ENCODE measurements at places on chromosomes 7 and 10. TPM values are rescaled to one million over a fixed set of nuclear protein-coding genes. Genes with fewer than 3 reads are reported as not detected.

Gene PTN
- 9.2 TPM for total RNA-seq

DNA sequence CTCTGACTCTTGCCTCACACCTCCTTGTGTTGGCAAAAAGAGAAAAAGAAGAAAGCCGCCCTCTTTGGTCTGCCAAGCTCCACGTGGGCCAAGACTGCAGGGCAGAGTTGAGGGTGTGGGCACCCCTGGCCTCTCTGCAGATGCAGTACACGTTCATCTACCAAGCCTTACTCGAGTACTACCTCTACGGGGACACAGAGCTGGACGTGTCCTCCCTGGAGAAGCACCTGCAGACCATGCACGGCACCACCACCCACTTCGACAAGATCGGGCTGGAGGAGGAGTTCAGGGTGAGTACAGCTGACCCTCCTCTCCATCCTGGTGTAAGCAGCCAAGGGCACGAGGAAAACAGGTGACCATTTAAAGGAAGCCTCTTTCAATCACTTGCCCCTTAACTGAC lies 56.1 kb downstream of the MKI67 start:
- H3K27me3 ChIP-seq, result no peaks in the 10 kb centered on the region
- no peak overlapping the region for H3K27ac ChIP-seq
- no peaks in the 10 kb centered on the region for H3K4me1 ChIP-seq
- no peaks in the 10 kb centered on the region for H3K36me3 ChIP-seq
- no peak overlapping the region for H3K4me3 ChIP-seq

- DNase-seq, result no peak
- no peaks in the 10 kb centered on the region for H3K4me1 ChIP-seq
- no peak overlapping the region for H3K27ac ChIP-seq
- no peak overlapping the region for H3K4me3 ChIP-seq
Measured at GRCh38 chr7:49295146-49295545, 370.8 kb downstream of the CDC14C start.

- H3K4me3 ChIP-seq, result no peak overlapping the region
- DNase-seq, result no peak
- peaks cover 8% of the 10 kb centered on the region for H3K36me3 ChIP-seq
- H3K4me1 ChIP-seq, result no peaks in the 10 kb centered on the region
- no peaks in the 10 kb centered on the region for H3K27me3 ChIP-seq
Measured at GRCh38 chr7:47318395-47319182, 263.3 kb downstream of the TNS3 start.

GRCh38 chr7:99456288-99456687 lies 9.7 kb downstream of the ATP5MF start:
- no peak overlapping the region for H3K4me3 ChIP-seq
- H3K36me3 ChIP-seq, result peaks cover 13% of the 10 kb centered on the region
- peak overlapping the region; percentile 48 for H3K27ac ChIP-seq
- H3K4me1 ChIP-seq, result no peaks in the 10 kb centered on the region
- H3K27me3 ChIP-seq, result no peaks in the 10 kb centered on the region

GRCh38 chr10:73863039-73863817 lies 11.1 kb downstream of the CAMK2G start:
- H3K4me3 ChIP-seq, result no peak overlapping the region
- no peaks in the 10 kb centered on the region for H3K4me1 ChIP-seq
- H3K36me3 ChIP-seq, result peaks cover 9% of the 10 kb centered on the region
- no peak overlapping the region for H3K27ac ChIP-seq
- DNase-seq, result no peak

DNA sequence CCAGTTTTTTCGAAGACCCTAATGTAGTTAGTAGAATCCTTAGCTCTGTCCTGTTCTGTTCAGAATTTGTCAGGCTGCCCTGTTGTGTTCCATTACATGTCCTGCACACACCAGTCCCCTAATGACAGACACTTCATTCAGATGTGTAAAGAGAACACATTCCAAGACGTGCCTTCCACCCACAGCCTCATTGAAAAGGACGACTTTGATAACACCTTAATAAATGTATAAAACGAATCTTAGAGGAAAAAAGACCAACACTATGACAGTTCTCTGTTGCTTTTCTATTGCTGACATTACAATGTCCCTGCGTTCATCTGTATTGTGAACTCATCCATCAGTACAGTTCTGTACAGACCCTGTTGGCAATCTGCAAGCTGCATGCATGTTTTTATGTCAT lies 3.5 kb downstream of the LRRTM3 start:
- no peaks in the 10 kb centered on the region for H3K36me3 ChIP-seq
- H3K27me3 ChIP-seq, result no peaks in the 10 kb centered on the region
- no peaks in the 10 kb centered on the region for H3K4me1 ChIP-seq
- no peak overlapping the region for H3K27ac ChIP-seq

DNA sequence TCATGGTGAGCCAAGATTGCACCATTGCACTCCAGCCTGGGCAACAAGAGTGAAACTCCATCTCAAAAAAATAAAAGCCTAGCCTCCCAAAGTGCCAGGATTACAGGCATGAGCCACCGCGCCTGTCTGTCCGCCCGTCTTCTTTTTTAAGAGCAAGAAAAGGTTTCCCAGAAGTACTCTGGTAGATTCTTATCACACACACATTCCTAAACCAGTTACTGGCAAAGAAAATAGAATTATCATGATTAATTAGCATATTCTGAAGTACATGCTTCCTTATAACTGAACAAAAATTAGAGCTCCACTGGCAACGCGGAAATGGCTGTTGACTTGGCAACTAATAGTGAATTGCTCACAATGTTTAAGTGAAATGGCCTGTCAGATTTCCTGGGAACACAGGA lies 87.0 kb downstream of the ADK start:
- no peak overlapping the region for H3K27ac ChIP-seq
- H3K4me1 ChIP-seq, result no peaks in the 10 kb centered on the region
- no peaks in the 10 kb centered on the region for H3K36me3 ChIP-seq

Gene SDHAF3
- total RNA-seq, result 16.8 TPM

DNA sequence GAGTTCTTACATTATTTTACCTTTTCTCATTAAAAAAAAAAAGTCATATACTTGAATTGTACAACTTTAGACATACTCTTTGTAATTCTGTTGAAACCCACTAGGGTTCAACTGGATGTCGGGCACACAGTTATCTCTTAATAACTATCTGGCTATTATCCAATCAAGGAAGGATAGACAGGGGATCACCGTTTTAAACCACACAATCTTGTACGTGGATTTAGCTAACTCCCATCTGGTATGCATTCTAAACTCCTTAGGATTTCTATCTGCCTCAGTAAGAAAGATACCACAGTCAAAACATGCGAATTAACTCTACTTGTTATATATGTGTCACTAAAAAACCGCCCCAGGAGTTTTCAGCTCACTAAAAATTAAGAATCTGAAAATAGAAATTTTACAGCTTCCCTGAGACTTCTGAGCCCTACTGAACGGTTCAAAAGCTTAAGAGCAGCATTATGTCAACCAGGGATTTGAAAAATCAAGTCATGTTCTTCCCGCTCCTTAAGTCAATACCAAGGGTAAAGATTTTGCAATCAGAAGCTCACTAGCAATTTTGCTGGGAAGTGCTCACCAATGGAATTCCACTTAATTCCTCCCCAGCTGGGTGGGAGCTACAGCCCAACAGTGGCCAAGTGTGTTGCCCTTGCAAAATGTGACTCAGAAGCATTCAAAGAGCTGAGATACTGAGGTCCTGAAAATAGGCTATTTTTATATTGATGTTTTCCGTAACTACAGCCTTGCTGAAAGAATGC lies 267.0 kb downstream of the FRMD4A start:
- H3K27me3 ChIP-seq, result no peaks in the 10 kb centered on the region
- no peaks in the 10 kb centered on the region for H3K4me1 ChIP-seq
- H3K36me3 ChIP-seq, result no peaks in the 10 kb centered on the region
- H3K4me3 ChIP-seq, result no peak overlapping the region
- no peak for DNase-seq
- no peak overlapping the region for H3K27ac ChIP-seq

DNA sequence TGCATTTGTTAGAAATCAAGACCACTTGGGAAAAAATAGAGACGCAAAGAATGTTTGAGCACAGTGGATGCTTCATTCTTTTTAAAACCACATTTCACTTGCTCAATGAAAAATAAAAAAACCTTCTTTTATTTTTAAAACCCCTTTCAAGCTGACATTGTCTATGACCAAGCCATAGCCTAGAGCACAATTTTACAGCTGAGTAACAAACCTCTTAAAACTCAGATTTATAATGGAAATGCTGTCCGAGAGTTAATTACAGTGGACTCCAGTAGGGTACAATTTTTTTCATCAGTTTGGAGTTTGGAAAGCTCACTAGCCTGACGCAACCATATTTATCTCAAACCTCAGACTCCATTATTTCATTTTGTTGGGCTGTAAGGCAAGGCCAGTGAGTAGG lies 116.3 kb downstream of the RNLS start:
- no peak overlapping the region for H3K4me3 ChIP-seq
- H3K27ac ChIP-seq, result no peak overlapping the region
- H3K27me3 ChIP-seq, result no peaks in the 10 kb centered on the region
- no peaks in the 10 kb centered on the region for H3K4me1 ChIP-seq

- H3K4me1 ChIP-seq, result no peaks in the 10 kb centered on the region
- DNase-seq, result no peak
- no peaks in the 10 kb centered on the region for H3K36me3 ChIP-seq
Measured at GRCh38 chr7:121069346-121070100, 81.0 kb downstream of the CPED1 start.

Gene UCMA
- total RNA-seq, result not detected

DNA sequence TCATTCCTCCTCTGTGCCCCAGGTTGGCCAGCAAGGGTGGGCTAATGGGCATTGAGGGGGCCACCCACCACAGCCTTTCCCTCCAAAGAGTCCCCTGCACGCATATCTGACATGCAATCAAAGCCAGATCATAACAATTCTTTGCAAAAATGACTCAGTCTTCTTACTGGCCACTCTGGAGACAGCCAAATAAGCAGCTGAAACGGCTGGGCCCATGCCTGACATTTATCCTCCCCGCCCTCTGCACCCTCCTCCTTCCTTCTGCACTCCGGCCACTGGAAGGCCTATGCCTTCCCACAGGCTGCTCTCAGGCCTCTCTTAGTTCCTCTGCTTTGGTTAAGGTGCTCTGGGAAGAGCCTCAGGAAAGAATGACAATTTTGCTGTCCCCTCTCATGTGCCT lies 29.2 kb upstream of the NPFFR1 start:
- no peaks in the 10 kb centered on the region for H3K27me3 ChIP-seq
- H3K27ac ChIP-seq, result peak overlapping the region; percentile 47
- DNase-seq, result no peak
- no peak overlapping the region for H3K4me3 ChIP-seq
- no peaks in the 10 kb centered on the region for H3K4me1 ChIP-seq
- no peaks in the 10 kb centered on the region for H3K36me3 ChIP-seq

GRCh38 chr7:128888756-128889095 lies 21.8 kb downstream of the KCP start:
- H3K27me3 ChIP-seq, result no peaks in the 10 kb centered on the region
- no peak for DNase-seq
- no peak overlapping the region for H3K27ac ChIP-seq
- peaks cover 10% of the 10 kb centered on the region for H3K4me1 ChIP-seq
- H3K4me3 ChIP-seq, result no peak overlapping the region

DNA sequence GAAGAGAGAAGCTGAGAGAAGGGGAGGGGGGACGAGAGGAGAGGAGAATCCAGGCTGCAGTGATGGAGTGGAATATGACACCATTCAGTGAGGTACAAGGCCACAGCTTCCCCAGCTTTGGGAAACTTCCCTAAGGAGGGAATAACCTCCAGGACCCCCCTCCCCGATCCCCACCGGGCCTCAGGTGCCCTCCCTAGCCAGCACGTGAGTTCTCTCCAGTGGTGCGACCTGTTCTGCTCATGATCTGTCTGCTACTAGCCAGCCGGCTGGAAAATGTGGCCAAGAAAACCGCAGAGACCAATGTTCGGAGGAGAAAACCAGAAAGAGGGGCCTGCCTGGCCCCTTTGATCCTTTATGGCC lies 39.9 kb upstream of the AGK start:
- H3K27ac ChIP-seq, result no peak overlapping the region
- no peaks in the 10 kb centered on the region for H3K36me3 ChIP-seq
- H3K4me1 ChIP-seq, result no peaks in the 10 kb centered on the region
- peak overlapping the region; percentile 42 for H3K4me3 ChIP-seq
- no peaks in the 10 kb centered on the region for H3K27me3 ChIP-seq

Gene NPY4R2
- total RNA-seq, result 0.41 TPM

- no peaks in the 10 kb centered on the region for H3K27me3 ChIP-seq
- peaks cover 8% of the 10 kb centered on the region for H3K4me1 ChIP-seq
- H3K27ac ChIP-seq, result no peak overlapping the region
- no peak overlapping the region for H3K4me3 ChIP-seq
Measured at GRCh38 chr10:5723692-5724091, 39.1 kb downstream of the TASOR2 start.

DNA sequence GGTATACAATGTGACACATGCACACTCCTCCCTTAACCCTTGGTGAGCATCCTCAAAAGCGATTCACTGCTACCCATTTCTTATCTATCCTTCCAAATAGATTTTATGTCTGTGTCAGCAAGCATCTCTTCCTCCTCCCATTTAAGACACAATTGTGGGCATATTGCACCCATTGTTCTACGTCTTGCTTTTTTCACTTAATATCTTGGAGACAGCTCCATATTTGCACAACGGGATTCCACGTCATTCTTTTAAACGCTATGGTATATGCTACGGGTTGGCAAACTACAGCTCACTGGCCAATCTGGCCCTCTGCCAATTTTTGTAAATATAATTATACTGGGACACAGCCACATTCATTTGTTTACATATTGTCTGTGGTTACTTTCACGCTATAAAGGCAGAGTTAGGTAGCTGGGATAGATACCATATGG lies 88.6 kb downstream of the RNF216 start:
- no peaks in the 10 kb centered on the region for H3K27me3 ChIP-seq
- H3K4me1 ChIP-seq, result peaks cover 50% of the 10 kb centered on the region
- no peak overlapping the region for H3K27ac ChIP-seq
- DNase-seq, result no peak
- H3K4me3 ChIP-seq, result no peak overlapping the region

Gene PSAP
- 1,316 TPM for total RNA-seq

Gene R3HCC1L
- total RNA-seq, result 16.7 TPM

DNA sequence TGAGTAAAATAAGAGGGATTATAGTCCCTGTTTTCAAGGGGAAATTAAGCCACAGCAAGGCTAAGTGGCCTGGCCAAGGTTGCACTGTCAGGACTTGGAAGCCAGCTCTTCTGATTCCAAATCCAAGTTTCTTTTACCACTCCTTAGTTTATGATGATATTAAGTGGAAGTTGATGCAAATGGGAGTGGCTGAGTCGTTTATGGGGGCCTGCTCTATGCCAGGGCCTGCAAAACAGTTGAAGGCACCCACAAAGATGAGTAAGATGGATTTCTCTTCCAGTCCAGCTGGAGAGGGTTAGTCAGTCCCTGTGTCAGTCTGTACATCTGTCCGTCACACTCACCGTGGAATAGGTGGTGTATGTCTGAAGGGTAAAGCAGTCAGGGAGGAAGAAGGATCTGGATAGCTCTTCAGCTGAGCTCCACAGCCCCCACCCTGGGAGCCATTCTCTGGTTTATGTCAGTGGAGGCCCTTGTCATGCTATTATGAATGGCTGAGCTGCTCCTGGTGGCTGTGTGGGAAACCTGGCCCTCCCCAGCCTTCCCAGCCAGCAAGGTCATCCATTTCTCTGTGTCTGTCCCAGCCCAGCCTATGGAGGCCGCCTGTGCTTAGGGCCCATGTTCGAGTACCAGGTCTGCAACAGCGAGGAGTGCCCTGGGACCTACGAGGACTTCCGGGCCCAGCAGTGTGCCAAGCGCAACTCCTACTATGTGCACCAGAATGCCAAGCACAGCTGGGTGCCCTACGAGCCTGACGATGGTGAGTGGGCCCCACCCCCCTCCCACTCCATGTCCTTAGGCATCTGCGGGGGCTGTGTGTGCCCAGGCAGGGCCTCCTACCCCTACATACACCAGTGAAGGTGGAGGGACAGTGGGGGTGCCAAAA lies 44.5 kb downstream of the TBATA start:
- H3K4me1 ChIP-seq, result peaks cover 13% of the 10 kb centered on the region
- no peak overlapping the region for H3K4me3 ChIP-seq
- H3K27ac ChIP-seq, result no peak overlapping the region
- no peaks in the 10 kb centered on the region for H3K27me3 ChIP-seq

Gene ANKRD1
- 75.7 TPM for total RNA-seq

All from Caco-2 (cell line).